ENCODE measurements at places on chromosomes 5 and 9.

- DNase-seq, result no peak
Measured at GRCh38 chr9:73951147-73951546, 546.0 kb upstream of the RORB start.

DNA sequence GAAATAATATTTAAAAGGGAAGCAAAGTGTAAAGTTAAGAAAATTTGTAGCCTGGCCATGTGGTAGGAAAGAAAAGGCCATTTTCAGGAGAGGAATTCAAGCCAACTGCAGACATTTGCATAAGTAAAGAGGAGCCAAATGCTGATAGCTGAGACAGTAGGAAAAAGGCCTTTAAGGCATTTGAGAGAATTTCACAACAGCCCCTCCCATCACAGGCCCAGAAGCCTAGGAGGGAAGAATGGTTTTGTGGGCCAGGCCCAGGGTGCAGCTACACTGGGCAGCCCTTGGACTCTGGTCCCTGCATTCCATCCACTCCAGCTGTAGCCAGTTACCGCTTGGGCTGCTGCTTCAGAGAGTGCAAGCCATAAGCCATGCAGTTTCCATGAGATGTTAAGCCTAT, 1556.8 kb downstream of the EFNA5 start:
- DNase-seq, result no peak

DNA sequence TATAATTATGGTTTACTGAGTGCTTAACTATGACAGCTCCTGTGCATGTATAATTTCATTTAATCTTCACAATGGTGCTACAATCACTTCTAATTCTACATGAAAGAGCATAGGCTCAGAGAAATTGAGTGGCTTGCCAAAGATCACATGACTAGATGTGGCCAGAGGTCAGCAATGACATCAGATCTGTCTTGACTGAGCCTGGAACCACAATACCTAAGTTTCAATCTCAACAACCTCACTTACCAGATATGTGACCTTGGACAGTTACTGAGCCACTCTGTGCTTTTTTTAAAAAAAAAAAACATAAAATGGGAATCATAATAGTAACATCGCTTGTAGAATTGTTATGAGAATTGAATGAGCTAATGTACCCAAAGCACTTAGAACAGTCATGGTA, 130.7 kb downstream of the TRIM32 start:
- no peak for DNase-seq

DNA sequence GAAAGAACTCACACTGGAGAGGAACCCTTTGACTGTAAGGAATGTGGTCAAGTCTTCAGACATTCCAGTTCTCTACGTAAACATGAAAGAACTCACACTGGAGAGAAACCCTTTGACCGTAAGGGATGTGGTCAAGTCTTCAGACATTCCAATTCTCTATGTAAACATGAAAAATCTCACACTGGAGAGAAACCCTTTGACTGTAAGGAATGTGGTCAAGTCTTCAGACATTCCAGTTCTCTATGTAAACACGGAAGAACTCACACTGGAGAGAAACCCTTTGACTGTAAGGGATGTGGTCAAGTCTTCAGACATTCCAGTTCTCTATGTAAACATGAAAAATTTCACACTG, 32.6 kb downstream of the MAPK9 start:
- no peak for DNase-seq

GRCh38 chr5:145944328-145944727, 8.0 kb downstream of the SH3RF2 start:
- no peak for DNase-seq

GRCh38 chr5:81513982-81514381, 120.0 kb upstream of the ACOT12 start:
- DNase-seq, result no peak

DNA sequence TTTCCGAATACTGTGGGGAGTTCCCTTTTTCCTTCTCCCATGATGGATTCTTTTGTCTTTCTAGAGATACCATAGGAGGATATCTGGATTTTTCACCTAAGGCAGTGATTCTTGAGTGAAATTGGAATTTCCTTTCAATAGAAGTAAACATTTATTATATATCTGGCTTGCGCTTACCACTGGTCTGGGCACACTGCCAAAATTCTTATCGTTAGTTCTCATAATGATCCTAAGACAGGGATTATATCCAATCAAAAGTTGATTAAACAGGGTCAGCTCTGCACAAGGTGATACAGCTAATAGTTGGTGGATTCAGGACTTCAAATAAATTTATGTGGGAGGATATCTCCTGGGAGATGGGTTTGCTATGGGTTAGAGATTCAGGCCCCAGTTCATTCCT, 9.6 kb downstream of the TLE4 start:
- DNase-seq, result no peak

DNA sequence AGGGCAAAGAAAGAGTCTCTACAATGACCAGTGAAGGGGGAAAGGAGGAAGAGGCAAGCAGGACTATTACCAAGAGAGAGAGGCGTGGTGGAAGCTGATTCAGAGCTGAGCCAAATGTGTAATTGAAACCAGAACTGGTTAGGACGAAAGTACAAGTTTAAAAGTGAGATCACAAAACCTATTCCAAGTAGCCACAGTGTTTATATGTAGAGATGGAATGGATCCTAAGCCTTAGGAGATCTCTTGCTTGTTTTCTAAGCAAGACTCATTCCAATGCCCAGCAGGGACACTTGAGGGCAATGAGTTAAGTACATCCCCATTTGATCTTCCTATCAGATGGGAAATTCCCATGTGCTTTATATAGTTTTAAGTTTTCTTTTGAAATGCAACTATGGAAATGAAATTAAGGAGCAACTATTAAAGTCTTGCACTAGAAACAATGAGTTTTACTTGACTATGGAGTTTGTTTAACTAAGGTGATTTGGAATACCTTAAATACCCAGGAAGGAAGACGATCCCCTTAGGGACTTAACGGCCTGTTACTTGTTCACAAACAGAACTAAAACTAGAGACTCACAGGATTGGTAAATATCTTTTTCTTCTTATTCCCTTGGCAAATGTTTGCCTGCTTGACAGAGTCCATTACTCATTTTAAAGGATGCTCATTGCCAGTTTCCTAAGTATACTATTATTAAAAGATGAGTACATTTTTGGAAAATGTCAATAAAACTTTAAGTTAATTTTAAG, 51.1 kb upstream of the SNX2 start:
- DNase-seq, result no peak

GRCh38 chr5:111252799-111253545, 28.8 kb downstream of the CAMK4 start:
- DNase-seq, result no peak

- peak; percentile 16 for DNase-seq
Measured at GRCh38 chr5:159156426-159157238, 52.7 kb downstream of the RNF145 start.
